ENCODE measurements at places on chromosomes 3 and 15.
A peak's percentile ranks its signal among the peaks of the same experiment; 100 is the strongest.

- DNase-seq: no peak
Measured at GRCh38 chr3:87370007-87370406, 93.6 kb upstream of the POU1F1 start.

DNA sequence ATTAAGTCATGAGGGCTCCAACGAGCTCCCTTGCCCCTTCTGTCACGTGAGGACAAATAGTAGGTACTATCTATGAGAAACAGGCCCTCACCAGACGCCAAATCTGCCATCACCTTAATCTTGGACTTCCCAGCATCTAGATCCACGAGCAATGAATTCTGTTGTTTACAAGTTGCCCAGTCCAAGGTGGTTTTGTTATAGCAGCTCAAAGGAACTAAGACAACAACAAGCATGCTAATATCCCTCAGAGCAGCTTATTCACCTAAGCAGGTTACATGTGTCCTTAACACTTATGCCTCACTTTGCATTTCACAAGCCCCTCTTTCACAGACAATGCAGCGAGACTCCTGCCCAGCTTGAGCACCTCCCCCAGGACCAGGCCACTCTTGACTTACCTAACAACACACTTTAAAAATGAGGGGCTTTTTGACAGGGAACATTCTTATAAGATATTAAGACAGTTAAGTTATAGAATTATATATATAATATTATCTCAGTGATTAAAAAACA lies 219.5 kb downstream of the PLCH1 start:
- DNase-seq: no peak

GRCh38 chr3:189404024-189404423 lies 227.2 kb upstream of the TP63 start:
- DNase-seq: no peak

DNA sequence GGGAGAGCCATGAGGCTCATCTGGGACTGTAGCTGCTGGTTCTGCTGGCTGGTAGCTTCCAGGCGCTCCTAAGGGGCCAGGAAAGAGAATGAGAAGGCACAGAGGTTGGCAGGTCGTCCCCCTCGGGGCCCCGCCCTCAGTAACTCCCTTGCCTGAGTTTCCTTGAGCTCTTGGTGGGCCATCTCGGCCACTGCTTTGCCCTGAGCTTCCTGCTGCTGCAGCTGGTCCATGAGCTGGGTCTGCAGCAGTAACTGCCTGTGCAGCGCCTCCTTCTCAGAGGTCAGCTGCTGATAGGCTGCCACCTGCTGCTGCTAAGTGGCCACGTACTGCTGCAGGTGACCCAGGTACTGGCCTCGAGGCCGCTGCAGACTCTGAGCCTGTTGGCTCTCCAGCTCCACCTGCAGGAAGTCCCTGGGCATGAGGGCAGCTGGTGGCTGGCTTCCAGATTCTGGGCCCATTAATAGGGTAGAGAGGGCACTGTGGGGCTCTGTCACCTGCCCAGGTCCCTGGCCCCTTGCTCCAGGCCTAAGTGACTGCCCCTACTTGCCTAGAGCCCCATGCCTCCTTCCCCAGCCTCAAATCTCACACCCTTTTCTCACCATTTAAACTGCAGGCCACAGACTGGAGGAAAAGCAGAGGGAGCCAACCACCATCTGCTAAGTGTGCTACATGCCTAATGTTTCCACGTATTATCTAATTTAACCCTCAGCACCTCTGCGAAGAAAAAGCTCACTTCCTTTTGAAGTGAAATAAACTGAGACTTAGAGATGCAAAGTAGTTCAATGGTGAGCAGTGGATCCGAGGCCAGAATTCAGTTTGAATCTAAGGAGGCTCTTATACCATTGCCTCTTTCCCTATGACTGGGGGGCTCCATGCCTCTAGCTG lies 10.8 kb upstream of the VPS33B start:
- DNase-seq: peak; percentile 57

DNA sequence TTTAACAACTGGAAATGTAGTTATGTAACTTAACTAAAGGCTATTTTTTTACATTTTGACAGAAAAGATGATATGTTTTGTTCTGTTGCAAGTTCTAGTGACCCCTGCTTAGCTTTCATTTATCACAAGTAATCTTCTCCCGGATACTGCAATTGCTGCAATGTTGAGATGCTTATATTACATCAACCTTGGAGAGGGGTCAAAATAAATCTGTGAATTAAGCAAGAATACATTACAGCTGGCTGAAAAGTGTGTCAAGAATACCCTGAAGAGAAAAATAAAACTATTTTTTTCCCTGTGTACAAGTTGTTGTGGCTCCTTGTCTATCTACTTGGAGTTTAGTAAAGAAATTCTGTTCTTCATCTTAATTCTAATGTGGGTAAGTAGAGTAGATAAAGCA lies 232.1 kb upstream of the GOLIM4 start:
- no peak for DNase-seq

DNA sequence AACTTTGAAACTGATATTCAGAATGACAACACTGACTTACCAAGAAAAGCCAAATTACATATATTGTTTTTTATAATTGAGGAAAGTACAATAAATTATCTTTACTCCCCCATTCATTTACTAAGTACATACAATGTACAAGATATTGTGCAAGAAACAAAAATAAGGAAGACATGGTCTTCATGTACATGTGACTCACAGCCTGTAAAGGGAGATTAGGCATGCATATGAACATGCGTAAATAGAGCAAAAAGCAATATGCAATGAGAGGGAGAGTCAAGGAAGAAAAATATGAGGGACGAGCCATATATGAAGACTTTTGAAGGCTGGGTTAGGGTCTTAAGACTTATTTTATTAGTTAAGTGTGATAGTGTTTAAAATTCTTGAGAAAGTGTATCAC lies 258.4 kb downstream of the GBE1 start:
- DNase-seq: no peak

DNA sequence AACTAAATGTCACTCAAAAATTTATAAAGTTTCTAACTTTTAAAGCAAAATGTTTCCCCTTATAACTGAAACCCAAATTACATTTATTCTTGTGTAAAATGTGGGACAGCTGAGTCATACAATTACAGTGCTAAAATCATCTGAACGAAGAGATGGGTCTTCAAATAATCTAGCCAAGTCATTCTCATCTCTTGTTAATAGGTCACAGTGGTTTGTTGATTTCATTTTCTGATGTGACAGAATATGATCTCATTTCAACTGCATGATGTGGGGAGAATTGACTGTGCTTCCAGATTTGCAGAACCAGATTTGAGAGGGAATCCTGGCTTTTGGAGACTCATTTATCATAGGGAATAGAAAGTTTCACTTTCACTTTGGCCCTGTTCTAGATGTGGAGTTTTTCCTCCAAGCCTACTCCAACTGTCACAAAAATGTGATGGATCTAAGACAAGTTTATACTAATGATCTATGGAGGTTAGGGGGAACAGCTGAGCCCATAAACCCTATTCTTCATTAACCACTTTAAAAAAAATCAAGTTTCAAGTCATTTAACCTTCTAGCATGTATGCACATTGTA lies 685.0 kb downstream of the PDCD6IP start:
- no peak for DNase-seq

- no peak for DNase-seq
Measured at GRCh38 chr3:38548154-38548931, 52.2 kb downstream of the EXOG start.

- no peak for DNase-seq
Measured at GRCh38 chr15:28861031-28861534, 12.6 kb upstream of the GOLGA6L7 start.

GRCh38 chr15:62121273-62122015 lies 43.6 kb downstream of the C2CD4B start:
- DNase-seq: no peak

DNA sequence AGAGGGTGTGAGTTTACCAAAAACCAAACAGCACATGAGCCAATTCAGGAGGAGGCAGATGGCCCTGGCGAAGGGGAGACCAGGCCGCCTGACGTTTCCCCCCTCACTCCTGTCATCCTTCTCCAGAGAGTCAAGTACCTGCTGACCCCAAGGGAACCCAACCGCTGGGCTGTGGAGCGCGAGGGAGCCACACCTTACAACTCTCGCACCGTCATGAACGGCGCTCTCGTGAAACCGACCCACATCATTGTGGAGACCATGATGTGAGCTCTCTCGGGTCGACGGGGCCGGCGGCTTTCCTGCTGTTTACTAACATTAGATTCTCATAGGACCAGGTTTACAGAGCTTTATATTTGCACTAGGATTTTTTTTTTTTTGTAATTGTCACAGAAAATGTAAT lies 55.4 kb downstream of the GRIP2 start:
- DNase-seq: no peak

DNA sequence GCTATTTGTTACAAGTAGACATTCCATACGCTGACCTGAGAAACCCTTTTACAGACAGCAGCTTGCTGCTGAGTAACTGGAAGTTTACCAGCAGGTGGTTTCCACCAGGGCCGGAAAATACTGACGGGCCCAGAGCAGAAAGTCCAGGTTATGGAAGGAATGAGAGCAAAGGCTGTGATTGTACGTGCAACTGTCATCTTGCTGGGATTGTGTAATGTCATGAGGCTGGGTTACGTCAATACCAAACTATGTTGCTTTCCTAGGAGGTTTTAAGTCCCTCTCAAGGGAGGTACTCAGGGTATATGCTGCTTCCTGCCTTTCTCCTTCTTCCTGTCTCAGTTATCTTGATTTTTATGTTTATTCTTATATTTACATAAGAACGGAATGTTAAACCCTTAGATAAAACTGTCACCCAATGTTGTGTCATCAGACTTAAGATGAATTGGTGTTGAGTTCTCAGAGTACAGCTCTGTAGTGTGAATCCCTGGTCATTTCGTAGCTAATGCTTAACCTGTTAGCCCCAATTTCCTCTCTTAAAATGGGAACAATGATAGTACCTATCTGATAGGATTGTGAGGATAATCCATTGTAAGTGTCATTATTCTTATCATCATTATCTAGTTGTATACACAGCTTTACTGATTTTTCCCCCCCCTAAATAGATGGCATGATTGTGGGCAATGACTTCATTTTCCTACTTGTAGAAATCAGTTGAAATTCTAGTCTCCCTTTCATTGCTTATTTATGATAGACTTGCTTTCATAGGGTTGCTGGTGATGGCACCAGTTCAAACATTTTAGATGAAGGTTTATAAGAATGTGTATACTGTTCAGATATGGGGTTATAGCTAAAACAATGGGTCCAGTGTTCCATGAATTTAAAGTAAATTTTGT lies 101.4 kb downstream of the FNDC3B start:
- DNase-seq: no peak

- no peak for DNase-seq
Measured at GRCh38 chr15:76678766-76679165, 226.4 kb downstream of the SCAPER start.

DNA sequence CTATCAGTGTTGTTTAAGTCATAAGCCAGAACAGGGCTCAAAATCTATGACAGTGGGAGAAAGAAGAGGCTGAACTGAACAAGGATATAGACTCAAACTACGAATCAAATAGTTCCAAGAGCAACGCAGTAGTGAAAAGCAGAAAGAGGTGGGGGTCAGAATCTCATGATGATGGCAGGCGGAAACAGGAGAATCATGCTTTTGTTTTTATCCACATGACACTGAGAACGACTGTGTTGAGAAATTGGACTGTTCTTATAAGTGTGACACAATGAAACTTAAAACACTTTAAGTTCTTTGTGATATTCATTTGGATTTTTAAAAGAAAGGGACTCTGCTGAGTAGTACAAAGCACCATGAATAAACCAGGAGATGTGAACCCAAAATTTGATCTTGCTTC lies 309.4 kb downstream of the ULK4 start:
- DNase-seq: no peak

GRCh38 chr3:147521646-147522045 lies 112.5 kb downstream of the ZIC1 start:
- DNase-seq: no peak

- DNase-seq: no peak
Measured at GRCh38 chr3:11909726-11910125, 63.0 kb upstream of the TAMM41 start.

GRCh38 chr3:104805508-104805907 lies 561.2 kb upstream of the ALCAM start:
- no peak for DNase-seq

- DNase-seq: no peak
Measured at GRCh38 chr3:145259166-145259880, 901.7 kb downstream of the PLOD2 start.

GRCh38 chr3:176958560-176958959 lies 238.7 kb downstream of the TBL1XR1 start:
- no peak for DNase-seq

DNA sequence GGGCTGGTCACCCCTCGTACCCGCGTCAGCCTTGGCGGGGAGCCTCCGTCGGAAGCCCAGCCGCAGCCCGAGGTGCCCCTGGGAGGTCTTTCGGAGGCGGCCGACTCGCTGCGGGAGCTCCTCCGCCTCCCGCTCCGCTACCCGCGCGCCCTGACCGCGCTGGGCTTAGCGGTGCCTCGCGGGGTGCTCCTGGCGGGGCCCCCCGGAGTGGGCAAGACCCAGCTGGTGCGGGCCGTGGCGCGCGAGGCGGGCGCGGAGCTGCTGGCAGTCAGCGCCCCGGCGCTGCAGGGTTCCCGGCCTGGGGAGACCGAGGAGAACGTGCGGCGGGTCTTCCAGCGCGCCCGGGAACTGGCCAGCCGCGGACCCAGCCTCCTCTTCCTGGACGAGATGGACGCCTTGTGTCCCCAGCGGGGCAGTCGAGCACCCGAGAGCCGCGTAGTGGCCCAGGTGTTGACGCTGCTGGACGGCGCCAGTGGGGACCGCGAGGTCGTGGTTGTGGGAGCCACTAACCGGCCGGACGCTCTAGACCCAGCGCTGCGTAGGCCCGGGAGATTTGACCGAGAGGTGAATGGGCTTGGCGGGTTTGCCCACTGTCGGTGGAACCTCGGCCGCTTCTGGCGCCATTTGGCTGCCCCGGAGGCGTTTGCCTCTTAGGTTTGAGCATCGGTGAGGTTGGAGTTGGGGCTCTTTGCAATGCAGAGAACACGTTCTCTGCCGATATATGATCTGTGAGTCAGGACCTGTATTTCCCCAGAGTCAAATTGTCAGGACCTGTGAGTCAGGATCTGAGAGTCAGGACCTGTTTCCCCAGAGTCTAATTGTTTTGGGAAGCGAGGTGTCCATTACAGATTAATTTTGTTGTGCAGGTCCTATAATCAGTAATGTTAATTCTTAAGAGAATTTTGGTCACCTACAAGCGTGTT lies 24.9 kb upstream of the GATM start:
- DNase-seq: peak; percentile 42

DNA sequence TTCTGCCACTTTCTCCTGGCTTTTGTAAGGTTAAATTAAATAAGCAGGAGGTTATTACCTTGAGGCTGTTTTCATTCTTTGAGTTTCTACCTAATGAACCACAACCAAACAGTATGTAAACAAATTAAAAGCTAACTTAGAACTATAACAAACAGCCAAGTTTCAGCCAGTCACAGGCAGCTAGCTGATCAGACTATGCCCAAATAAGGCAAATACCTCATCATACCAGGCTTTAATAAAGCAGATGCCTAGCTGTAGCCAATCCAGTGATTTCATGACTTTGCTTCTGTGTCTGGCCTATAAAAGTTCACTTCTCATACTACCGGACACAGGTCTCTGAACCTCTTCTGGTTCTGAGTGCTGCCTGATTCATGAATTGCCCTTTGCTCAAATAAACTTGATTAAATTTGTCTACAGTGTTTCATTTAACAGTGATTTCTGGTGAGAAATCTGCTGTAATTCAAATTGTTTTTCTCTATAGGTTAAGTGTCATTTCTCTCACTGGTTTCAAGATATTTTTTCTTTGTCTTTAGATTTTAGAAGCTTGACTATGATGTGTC lies 24.2 kb downstream of the SH3GL3 start:
- no peak for DNase-seq

Data from activated CD4-positive, alpha-beta T cell treated with anti-CD3 and anti-CD28 coated beads, Interleukin-2, amount 50 U/mL, for 16 hours (primary cell).